ENCODE measurements at places on chromosomes 4 and X.

DNA sequence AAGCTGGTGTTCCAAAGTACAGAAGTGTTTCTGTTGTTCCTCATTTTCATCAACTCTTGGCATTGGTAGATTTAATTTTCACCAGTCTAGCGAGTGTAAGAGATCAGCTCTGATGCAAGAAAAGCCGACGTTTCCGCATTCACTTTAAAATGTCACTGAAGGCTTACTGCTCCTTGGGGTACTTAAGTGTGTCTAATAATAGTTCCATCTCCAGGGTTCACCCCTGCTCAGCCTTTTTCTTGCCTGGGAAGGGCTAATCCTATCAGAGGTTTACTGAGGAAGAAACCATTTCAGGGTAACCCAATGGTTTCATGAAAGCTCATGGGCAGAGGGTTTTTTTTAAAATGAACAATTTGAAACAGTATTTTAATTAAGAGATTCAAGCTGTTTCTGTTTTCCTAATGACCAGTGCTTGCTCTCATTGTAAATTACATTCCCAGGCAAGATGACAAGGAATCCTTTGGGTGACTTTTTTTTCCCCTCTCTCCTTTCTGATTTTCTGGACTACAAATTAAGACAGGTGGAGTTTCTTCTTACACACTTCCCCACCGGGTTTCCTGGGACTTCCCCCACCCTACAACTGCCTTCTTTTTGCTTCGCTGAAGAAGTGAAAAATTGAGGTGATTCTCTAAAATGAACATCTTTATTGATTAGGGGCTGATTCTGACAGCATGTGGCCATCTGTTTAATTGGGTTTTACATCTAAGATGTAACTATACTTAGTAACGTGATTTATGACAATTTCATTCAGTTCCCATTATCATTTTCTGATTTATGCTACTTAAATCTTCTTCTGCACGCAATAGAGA, 78.7 kb upstream of the CBLL2 start:
- no peak for DNase-seq

- DNase-seq, result no peak
Measured at GRCh38 chr4:84706286-84706685, 123.4 kb downstream of the CDS1 start.

DNA sequence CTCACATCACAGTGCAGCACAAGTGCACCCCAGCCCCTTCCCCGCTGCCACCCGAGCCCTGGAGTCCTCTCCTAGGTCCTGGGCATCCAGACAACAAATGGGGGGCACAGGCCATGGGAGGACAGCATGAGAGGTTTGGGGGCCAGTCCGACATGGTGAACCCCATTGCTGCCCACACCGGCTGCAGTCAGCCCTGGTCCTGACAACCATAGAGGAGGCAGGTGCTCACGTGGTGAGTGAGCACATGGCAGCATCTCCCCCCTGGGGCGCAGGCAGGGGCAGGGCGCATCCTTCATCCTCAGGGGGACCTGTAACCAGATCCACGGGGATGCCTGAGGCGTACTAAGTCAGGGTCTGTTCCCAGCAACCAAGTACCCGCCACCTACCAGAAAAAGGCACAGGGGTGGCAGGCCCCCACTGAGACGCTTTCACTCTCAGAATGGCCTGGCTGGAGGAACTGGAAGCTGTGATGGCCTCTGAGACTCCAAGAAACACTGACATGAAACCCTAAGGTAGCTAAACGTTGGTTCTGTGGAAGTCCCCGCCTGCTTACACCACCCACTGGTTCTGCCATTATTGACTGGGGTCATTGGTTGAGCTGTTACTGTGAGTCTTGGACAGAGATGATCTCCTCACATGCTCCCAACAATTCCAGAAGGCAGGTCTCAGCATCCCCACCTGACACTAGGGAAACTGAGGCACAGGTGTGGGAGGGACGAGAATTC, 6.5 kb downstream of the ZFYVE28 start:
- DNase-seq, result no peak

DNA sequence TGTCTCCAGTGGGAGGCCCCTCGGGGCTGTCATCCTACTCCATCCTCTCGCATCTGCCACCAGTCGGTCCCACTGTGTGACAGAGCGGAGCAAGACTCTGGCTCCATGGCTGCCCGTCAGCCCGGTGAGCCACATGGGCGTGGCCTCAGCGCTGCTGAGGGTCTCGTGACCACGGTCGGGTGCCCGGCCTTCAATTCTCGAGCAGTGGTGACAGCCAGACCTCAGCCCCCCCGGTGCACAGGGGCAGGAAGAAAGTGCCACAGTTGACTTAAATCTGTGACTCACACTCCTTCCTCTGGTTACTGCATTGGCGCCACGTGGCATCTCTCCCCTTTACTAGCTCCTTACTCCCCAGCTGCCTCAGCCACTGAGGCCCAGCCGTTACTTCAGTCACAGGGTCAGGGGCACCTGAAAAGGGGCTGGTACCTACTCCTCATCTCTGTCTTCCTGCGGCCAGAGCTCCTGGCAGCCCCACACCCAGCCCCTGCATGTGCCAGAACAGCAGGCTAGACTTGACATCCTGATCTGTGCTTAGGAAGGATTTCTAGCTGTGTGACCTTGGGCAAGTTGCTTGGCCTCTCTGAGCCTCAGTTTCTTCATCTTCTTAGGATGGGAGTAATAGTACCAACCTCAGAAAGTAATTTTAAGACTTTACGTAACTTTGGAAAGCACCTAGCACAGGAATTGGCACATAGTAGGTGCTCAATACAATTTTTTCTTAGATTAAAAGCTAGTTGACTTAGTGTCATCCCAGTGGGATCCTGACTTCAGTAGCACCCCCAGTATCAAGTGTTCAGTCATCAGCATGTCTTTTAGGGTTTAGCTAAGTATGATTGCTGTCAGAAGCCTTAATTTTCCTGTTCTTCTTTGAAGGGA, 66.1 kb downstream of the TNIP2 start:
- no peak for DNase-seq

- no peak for DNase-seq
Measured at GRCh38 chrX:124981420-124981819, 338.3 kb upstream of the TEX13C start.
